ENCODE measurements at places on chromosomes 2 and 18. TPM values are rescaled to one million over a fixed set of nuclear protein-coding genes. Genes with fewer than 3 reads are reported as not detected.

The PER2 gene
- total RNA-seq: 4.0 TPM

The NRBP1 gene
- 56.9 TPM for total RNA-seq

The HMSD gene
- total RNA-seq: 0.28 TPM

The IMPA2 gene
- total RNA-seq: 55.8 TPM

The CD8B gene
- total RNA-seq: 1.0 TPM

The NOSTRIN gene
- 4.1 TPM for total RNA-seq

The RTTN gene
- 13.3 TPM for total RNA-seq

The SLC5A7 gene
- total RNA-seq: under 0.01 TPM

The RABL2A gene
- total RNA-seq: 6.2 TPM

The LRATD1 gene
- total RNA-seq: 3.4 TPM

The COPS8 gene
- 32.9 TPM for total RNA-seq

The IKZF2 gene
- total RNA-seq: 4.7 TPM

The CTAGE1 gene
- not detected for total RNA-seq

The XIRP2 gene
- under 0.01 TPM for total RNA-seq

The IL1B gene
- total RNA-seq: 3.1 TPM

The COL4A3 gene
- 2.3 TPM for total RNA-seq

The FOXD4L1 gene
- 2.5 TPM for total RNA-seq

The BOLL gene
- total RNA-seq: not detected

The AOX1 gene
- 1,131 TPM for total RNA-seq

Data from liver (tissue), 10 donors.